ENCODE measurements at places on chromosomes 6 and 20.

GRCh38 chr20:47682028-47682783 lies 103.1 kb downstream of the SULF2 start:
- DNase-seq, result peak; percentile 44

DNA sequence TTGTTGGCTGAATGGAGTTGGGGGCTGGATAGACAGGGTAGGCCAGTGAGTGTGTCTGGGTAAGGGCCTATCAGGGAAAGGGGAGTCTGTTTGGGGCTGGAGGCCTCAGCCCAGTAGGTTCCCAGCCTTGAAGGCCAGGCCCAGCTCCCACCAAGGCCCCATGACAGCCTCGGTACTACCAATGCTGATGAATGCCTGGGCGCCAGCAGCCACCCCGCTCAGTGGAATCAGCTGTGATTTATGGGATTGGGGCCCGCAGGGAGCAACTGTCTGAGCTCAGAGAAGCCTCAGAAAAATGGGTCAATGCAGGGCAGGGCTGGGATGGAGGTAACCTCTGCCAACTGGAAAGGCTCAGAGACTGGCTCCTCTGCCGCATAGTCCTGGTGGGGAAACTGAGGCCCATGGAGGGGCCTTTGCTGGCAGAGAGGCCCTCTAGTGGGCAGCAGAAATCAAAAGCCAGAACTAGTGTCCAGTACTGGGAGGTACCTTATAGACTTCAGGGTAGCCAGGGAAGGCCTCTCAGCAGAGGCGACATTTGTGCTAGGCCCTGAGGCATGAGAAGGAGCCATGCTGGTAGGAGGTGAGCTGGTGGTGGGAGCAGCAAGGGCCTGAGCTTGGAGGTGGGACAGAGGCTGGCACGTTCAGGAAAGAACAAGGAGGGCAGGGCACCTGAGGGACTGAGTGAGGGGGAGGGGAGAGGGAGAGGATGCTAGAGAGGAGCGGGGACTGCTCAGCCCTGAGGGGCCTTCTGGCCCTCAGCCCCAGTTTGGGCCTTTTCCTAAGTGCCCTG lies 36.4 kb downstream of the DLGAP4 start:
- DNase-seq, result no peak

DNA sequence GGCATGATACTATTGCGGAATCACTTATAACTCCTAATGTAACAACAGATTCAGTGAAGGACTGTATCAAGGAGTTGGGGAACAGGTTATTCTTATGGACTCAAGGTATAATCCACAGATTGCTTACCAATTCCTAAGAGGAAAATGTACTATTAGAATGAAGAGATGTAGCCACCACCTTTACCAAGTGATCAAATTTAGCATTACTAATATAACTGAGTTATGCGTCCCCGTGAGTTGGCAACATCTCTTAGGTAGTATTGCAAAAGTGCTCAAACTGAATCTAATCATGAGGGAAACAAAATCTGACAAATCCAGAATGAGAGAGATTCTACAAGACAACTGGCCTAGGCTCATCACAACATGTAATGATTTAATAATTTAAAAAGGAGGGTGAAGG lies 777 bp upstream of the SNRNP48 start:
- DNase-seq, result no peak

DNA sequence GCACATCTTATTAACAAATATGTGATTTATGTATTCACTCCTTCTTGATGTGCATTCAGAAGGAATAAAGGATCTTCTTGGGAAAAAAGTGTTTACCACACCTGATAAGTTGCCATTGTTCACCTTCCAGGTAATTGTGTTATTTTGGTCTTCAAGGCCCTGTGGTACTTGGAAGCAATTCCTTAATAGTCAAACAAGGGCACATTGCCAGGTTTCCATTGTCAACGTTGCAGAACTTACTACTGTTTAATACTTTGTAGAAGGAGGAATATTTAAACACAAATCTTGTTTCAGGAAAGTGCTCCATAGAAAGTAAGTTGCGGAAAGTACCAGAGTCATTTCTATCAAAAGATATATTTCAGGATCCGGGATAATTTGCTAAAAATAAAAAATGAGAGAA lies 129.5 kb upstream of the SGK1 start:
- DNase-seq, result peak; percentile 31

DNA sequence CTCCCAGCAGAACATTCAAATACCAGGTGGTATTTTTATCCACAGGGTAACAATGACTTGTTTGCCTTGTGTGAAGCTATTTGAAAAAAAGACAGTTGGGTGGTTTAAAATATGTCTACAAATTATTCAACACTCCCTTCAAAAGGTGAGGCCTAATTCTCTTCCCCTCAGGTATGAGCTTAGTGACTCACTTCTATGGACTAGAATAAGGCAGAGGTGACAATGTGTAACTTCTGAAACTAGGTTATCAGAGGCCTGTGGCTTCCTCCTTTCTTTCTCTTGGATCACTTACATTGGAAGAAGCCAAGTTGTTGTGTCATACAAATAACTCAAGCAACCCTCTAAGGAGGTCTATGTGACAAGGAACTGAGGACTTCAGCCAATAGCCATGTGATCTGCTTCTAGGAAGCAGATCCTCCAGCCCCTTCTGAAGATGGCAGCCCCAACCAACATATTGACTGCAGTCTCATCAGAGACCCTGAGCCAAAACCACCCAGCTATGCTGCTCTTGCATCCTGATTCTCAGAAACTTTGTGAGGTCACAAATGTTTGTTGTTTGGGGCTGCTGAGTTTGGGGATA lies 102.6 kb downstream of the SNAP25 start:
- no peak for DNase-seq

GRCh38 chr20:63036291-63036690 lies 29.5 kb upstream of the BHLHE23 start:
- no peak for DNase-seq

- no peak for DNase-seq
Observed at GRCh38 chr20:25318471-25319240, 70.8 kb downstream of the PYGB start.

DNA sequence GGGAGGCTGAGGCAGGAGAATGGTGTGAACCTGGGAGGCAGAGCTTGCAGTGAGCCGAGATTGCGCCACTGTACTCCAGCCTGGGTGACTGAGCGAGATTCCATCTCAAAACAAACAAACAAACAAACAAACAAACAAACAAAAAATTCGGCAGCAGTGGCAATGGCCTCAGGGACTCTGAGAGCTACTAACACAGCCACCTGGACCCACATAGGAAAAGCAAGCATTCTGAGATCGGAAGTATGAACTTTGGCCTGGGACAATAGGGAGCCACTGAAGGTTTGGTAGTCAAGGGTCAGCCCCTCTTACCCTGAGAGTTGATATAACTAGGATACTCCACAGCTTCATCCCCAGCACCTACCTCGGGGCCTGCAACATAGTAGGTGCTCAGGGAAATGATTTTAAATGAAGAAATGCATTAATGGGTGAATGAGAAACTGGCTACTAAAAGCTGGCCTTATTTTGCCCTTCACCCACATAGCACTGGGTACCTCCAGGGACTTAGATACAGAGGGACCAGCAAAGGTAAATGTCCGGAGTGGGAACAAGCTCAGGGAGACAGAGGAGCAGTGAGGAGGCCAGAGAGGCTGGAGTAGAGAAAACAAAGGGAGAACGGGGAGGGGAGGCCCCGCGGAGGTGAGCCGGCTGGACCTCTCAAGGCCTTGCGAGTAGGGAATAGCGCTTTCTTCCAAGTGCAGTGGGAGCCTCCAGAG lies 46.6 kb upstream of the PTGIS start:
- no peak for DNase-seq

DNA sequence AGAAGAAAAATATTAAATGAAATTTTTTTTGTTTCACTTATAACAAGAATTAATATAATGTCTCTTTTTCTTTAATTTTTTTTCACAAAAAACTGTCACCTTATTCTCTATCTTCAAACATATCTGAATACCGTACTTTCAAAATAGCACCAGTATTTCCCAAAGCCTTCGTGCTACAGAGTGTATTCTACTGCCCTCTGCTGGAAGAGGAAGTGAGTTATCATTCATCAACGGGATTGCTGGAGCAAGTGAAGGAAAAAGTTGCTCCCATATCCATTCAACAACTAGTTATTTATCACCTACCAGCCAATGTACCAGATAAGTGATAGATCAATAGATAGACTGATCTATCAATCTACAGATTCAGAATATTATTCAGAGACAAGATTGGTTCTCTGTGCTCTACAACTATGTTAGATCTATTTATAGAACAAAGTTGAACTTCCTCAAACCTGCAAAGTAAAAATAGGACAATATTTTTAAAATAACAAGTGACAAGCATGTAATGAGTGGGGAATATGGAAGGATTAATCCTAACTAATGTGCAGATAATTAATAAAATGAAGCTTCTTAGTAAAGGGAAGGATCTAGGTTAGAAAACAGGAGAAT lies 26.7 kb upstream of the TFAP2B start:
- peak; percentile 26 for DNase-seq

DNA sequence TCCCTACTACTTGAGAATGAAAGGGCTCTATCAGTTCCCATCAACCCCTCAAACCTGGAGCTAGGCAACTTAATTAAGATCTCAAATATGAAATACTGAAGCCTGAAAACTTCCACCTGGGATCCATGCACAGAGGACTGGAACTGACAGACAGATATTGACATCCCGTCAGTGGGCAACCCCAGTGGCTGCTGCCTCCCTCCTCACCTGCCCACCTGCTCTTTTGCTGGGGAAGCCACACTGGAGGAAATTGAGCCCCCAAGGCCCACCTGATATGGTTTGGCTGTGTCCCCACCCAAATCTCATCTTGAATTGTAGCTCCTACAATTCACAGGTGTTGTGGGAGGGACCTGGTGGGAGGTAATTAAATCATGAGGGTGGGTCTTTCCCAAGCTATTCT lies 192.8 kb downstream of the LRFN2 start:
- DNase-seq, result no peak

DNA sequence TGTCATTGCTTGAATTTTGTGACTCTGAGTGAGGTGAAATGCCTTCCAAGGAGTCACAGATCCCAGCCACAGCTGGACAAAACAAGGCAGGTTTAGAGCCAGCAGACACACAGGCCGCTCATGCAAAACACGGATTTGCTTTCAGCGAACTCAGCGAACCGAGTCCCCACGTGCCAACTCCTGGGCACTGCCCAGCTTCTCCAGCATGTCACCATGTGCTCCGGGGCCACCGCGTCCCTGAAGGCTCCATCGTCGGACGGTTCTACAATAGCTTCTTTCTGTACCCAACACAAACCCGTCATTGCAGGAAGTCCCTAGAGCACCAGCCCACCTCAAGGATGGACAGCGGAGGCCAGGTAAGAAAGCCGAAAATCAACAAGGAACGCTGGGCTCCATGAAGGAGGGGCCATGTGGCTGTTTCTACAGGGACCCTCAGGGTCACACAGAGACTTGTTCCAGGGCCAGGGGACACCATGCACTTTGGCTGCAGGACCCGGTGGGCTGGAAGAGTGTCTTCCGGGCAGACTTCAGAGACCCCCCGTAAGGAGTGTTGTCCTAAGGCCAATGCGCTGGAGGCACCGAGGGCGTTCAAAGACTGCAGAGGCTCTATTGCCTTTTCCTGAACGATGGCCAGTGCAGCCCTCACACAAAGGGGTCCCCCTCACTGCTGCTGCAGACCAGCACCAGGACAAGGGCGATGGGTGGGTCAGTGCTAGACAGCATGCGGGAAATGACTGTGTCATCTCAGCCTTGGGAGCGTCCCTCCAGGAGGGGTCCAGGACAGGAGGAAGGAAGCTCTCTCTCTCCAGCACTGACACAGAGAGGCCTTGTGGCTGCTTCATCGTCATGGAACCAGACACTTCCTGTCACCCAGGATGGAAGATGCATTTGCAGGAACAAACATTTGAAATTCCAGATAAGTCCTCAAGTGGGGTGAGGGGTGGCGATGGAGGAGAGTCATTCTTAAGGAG lies 19.8 kb downstream of the DACT2 start:
- DNase-seq, result no peak

DNA sequence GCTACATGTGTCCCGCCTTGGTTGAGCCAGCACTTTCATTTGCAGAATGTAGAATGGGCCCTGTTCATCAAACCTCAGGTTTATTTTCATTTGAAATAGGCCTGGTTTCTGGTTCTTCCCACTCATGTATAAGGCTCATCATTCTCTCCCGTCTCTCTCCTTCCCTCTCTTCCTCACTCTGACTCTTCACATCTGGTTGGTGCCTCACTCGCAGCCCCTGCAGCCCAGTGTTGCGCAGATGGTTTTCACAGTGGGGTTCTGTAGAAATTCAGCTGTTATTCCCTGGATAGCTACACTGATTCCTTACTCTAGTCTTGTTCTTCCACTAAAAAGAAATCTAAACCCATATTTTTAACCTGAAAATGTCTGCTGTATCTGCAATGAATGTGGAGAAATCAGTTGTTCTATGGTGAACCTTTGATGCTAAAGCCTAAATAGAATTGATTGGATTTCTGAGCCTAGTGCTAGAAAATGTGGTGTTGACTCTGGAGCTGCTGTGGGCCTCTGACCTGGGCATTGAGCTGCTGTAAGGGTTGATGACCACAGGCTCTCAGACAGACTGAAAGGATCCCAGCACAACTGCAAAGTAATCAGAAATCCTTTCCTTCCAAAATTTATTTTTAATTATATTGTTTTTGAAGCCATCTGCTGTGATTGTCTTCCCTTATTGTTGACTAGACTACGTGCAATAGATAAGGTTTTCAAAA lies 150.3 kb downstream of the TMEM242 start:
- DNase-seq, result no peak

- DNase-seq, result no peak
Observed at GRCh38 chr6:3984494-3984893, 94.4 kb downstream of the FAM217A start.

DNA sequence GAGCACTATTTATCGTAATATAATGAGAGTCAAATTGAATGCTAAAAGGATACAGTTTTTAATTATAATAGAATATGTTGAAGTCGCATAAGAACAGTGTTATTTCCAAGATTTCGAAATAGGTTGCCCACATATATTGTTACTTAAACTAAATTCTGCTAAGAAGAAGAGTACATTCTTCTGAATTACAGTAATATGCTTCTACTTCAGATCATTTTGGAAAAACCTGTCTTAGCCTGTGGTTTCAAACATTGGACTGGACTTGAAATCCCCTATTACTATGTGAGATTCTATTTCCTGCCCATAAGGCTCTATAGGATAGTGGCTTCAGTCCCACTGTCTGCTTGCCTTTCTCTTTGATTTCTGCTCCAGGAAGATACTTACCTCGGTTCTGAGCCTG lies 137.2 kb downstream of the B3GAT2 start:
- DNase-seq, result no peak

GRCh38 chr6:52345311-52345710 lies 16.6 kb upstream of the PAQR8 start:
- DNase-seq, result no peak

GRCh38 chr6:2713473-2714110 lies 37.1 kb downstream of the MYLK4 start:
- no peak for DNase-seq

DNA sequence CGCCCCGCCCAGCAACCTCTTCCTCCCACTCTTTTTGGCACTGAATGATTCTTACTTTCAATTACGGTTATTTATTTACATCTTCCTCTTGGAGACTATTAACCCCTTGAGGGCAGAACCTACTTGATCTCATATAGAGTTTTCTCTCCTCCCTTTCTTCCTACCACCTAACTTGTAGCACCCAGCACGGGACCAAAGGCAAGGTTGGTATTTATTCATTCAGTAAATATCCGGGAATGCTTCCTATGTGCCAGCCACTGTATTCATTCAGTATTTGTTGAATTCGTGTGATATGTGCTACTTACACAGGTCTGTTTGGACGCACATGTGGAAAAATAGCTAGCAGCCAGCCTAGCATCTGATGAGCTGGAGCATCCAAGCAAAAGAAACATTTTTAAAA lies 1.3 kb upstream of the CNKSR3 start:
- DNase-seq, result peak; percentile 20

All from EL (cell line).